ENCODE measurements at places on chromosomes 2 and 18.

DNA sequence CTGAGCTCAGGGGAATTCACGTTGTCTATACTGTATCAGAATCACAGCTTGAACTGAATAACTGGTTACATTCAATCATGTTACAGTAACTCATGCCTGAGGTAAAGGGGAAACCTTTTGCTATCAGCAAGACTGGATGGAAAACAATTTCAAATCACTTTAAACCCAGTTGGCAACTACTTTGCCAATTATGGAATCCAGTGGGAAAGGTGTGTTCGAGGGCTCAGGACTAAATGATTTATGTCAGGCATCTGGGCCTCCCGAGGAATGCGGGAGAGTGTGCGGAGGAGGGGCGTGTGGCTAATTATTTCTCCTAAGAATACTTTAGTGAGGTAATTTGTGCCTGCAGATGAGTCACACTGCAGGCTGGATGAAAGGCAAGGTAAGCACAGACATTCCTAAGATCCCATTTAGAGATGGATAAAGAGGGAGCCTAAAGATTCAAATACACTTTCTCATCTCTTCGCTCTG, 100.1 kb downstream of the HRH4 start:
- DNase-seq = no peak

DNA sequence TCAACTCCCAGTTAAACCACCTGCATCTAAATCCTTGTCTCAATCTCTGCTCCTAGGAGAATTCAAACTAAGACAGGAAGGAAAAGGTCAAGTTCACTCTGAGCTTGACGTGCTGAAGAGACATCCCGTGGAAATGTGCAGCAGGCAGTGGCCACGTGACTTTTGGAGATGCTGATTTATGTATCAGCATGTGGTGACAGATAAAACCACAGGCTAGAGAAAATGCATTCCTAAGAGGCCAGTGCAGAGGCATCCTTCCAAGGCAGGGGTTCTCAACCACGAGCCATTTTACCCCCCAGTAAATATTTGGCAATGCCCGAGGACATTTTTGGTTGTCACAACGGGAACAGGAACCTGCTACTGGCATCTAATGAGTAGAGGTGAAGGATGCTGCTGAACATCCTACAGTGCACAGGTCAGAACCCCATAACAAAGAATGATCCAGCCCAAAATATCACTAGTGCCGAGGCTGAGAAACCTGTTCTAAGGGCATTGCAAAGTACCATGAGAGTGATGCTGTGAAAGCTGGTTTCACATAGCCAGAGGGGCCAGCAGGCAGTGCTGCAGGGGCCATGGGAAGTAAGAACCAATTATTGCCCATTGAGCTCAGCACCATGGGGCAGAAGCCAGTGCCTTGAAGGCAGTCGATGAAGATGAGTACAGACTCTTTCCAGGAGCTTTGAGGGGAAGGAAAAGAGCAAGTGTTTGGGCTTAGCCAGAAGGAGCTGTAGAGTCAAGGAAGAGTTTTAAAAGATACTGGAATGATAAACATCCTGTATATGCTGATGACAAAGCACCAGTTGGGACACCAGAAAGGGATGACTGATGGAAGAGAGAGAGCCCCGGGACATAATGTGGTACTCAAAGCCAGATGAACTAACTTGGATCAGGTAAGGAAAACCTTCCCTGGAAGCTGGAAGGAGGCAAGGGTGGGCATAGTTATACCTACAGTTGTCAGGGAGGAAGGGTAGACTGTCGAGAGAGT, 174.6 kb downstream of the HAUS1 start:
- DNase-seq = no peak

DNA sequence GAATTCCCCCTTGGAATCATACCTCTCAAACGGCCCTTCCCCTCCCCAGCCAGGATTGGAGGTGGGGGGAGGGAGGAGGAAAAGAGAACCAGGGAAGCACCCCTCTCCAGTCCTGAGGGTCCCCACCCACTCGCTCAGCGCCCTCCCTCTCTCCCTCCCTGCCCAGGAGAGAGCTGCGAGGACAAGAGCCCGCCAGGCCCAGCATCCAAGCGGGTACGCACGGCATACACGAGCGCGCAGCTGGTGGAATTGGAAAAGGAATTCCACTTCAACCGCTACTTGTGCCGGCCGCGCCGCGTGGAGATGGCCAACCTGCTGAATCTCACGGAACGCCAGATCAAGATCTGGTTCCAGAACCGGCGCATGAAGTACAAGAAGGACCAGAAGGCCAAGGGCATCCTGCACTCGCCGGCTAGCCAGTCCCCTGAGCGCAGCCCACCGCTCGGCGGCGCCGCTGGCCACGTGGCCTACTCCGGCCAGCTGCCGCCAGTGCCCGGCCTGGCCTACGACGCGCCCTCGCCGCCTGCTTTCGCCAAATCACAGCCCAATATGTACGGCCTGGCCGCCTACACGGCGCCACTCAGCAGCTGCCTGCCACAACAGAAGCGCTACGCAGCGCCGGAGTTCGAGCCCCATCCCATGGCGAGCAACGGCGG, 14.4 kb downstream of the HOXD3 start:
- no peak for DNase-seq

- DNase-seq = no peak
Observed at GRCh38 chr2:144213797-144214196, 306.1 kb downstream of the ZEB2 start.

DNA sequence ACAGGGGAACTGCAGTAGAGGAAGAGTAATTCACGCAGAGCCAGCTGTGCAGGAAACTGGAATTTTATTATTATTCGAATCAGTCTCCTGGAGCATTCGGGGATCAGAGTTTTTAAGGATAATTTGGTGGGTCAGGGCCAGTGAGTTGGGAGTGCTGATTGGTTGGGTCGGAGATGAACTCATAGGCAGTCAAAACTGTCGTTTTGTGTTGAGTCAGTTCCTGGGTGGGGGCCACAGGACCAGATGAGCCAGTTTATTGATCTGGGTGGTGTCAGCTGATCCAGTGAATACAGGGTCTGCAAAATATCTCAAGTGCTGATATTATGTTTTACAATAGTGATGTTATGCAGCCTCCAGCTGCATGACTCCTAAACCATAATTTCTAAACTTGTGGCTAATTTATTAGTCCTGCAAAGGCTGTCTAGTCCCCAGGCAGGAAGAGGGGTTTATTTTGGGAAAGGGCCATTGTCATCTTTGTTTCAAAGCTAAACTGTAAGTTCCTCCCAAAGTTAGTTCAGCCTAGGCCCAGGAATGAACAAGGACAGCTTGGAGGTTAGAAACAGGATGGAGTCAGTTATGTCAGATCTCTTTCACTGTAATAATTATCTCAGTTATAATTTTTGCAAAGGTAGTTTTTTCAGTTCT, 67.0 kb downstream of the ASAP2 start:
- DNase-seq = no peak

DNA sequence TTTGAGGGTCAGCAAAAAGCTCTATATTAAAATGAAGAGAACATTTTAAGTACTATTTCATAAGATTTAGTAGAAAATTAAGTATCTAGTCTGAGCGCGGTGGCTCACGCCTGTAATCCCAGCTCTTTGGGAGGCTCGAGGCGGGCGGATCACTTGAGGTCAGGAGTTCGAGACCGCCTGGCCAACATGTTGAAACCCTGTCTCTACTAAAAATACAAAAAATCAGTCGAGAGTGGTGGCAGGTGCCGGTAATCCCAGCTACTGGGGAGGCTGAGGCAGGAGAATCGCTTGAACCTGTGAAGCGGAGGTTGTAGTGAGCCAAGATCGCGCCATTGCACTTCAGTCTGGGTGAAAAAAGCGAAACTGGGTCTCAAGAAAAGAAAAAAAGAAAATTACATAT, 1.6 kb downstream of the USP14 start:
- DNase-seq = no peak

GRCh38 chr2:237321746-237322145, 92.2 kb downstream of the COL6A3 start:
- no peak for DNase-seq

GRCh38 chr18:63016270-63016669, 300.9 kb downstream of the PHLPP1 start:
- DNase-seq = peak; percentile 56

DNA sequence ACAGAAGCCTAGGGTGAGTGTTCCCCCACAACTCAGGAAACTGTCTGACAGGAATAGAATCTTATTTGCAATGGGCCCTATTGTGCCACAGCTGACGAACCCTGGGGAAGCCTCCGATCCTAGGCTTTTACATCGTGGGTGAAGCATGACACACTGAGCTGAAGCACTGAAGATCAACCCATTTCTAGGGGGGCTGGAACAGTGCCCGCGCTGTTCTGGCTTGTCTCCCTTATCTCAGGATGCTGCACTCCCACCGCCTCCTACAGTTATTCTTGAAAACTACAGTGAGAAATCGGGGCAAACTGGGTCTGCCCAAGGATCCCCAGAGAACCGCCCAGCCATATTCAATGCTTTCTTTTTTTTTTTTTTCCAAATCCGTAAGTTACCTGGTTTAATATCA, 41.1 kb downstream of the NETO1 start:
- no peak for DNase-seq

DNA sequence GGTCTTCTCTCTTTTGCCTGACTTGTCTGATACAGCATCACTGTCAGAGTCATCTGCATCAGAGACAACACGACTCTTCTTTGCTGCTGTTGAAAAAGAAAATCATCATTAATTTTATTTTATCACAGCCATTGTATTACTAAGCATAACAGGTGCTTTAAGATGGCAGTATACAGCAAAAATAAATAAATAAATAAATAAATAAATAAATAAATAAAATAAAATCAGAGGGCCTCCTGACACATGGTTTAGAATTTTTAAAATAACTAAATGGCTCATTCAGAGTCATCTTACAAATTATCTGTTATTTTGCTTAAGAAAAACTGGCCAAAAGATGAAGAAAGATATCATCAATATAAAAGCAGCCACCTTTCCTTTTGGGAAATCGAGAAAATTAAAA, 22.8 kb downstream of the IWS1 start:
- DNase-seq = no peak

DNA sequence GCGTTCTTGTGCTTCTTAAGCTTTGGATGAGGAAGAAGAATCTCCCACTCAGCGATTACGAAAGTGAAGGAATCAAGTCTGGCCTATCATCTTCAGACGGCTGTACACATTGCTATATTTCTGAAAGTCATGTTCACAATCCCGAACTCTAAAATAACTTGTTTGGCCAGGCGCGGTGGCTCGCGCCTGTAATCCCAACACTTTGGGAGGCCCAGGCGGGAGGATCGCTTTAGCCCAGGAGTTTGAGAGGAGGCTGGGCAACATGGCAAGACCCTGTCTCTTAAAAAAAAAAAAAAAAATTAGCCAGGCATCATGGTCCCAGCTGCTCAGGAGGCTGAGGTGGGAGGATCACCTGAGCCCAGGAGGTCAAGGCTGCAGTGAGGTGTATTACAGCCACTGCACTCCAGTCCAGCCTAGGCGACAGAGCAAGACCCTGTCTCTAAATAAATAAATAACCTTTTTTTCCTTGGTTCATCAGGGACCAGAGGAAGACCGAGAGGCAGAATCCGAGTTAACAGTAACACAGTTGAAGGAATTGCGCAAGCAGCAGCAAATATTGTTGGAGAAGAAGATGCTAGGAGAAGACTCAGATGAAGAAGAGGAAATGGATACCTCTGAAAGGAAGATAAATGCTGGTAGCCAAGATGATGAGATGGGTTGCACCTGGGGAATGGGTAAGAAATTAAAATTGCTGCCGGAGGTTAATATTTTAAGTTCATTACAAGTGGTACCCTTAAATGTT, 1.1 kb downstream of the SLC4A1AP start:
- no peak for DNase-seq

DNA sequence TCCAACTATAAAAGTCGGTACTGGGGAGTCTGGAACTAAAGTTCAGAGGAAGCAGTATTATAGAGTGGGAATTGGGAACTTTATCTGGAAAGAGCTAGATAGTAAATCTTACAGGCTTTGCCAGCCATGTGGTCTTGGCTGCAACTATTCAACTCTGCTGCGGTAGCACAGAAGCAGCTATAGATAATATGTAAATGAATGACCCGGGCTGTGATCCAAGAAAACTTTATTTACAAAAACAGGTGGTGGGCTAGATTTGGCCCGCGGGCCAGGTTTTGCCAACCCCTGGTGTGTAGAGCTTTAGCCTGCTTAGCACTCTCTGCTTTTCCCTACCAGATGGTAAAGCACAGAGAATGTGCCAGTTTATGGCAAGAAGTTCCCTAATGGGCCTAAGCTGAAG, 70.8 kb downstream of the TNP1 start:
- DNase-seq = no peak

DNA sequence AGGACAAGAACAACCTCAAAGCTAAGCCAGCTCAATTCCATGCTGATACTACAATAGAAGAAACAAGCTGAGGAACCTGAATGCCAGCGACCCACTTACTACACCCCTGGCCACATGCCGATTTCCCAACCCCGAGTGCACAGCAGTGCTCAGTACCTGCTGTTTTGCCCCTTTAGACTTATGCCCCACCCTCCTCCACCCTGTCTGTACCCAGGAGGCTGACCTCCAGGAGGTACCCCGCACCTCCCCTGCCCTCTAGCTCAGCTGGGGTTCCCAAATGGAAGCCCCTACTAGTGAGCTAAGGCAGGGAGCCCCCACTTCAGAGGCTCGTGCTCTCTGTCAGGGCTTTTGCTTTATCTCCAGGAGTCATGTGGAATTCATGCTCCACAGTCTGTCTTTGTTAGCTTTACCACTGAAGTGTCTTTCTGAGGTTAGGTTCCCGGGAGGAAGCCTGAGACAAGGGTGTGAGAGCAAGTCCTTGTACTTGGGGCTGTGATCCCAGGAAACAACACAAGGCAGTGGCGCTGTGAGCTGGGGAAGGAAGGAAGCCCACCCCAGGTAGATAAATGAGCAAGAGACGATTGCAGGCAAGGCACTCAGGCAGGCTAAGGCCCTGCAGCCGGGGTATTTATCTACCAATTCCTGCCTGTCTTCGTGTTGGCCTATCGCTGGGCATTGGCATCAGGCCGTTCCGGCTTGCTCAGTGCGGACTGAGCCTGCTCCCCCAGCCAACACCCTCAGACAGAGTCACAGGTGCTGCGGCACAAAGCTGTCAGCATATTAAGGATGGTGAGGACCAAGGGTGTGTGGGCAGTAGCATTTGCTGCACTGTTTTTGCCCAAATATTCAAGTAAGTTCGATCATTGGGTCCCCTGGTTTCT, 220.5 kb downstream of the CYP26B1 start:
- no peak for DNase-seq

DNA sequence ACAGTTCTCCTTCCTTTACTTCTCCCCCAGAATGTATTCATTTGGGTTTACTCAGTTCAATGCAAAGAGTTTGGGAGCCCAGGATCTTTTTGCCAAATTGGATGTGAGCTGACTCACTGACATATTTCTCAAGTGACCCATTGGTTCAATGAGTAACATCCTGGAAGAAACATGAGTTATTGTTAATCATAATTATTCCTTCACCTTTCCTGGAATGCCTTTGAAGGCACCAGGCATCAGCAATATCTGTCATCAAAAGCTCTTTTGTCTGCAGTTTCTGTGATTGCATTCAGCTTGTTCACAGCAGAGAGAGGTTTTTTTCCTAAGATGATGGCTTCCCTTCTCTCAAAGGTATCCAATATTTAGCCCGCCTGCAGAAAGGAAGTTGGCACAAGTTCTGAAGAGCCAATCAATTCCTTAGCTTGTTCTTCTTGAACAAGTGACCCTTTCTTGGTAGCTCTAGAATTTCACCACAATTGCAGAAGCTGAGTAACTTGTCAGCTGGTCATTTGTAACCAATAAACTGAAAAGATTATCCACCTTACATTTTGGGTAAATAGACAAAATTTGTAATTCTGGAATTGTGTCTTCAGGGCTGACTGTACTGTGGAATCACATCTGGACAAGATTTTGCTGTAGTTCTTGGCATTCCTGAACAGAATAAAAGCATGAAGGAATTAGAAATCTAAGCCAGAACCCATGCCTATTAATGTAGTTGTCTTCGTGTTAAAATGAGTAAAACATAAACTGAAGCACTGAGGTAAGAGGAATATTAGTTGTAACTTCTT, 72.2 kb upstream of the TMEM17 start:
- no peak for DNase-seq

- DNase-seq = no peak
Observed at GRCh38 chr2:68748568-68748967, 14.0 kb downstream of the ARHGAP25 start.
